ENCODE measurements at places on chromosomes 4 and X.

DNA sequence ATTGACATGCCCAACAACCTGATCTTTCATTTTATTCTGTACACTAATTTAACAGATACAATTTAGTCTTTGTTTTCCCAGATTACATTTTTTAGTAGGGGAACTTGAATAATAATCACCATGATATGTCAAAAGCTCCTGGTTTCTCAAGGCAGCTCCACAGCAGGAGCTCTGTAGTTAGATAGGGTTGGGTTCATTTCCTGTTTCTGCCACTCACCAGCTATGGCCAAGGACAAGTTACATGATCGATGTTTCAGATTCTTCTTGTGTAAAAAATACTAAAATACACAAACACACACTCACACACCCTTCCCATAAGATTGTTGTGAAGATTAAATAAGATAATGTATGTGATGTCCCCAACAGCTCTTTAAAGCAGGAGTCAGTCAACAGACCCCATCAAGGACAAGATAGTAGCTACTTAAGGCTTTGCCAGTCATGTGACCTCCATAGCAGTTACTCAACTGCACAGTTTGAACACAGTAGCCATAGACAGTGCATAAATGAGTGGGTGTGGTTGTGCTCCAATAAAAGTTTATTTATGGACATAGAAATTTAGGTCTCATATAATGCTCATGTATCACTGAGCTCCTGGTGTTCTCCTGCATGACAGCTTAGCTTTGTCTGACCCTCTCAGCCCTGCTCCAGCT is 18.4 kb downstream of the GUCY1A1 start:
- DNase-seq, result no peak

GRCh38 chr4:174317531-174317930 is 33.8 kb downstream of the CEP44 start:
- no peak for DNase-seq

GRCh38 chr4:76108467-76109181 is 34.1 kb downstream of the ART3 start:
- DNase-seq, result peak; percentile 6

DNA sequence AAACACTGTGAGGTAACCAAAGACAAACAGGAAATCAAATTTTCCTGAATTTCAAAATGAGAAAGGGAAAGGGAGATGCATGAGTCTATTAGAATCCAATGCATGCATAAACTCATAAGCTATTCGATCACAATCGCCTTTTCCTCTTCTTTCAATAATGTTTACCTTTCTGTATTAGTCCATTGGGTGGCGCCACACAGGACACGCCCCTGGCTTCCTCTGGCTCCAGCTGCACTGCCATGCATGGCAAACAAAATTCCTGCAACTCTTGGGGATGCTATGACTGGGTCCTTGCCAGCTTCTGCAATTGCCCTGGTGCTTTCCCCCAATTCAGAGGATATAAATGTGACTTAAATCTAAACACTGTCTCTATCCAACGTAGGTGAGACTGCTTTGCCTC is 424.5 kb upstream of the PCDH7 start:
- DNase-seq, result no peak

GRCh38 chrX:51955200-51955599 is 61.8 kb downstream of the MAGED1 start:
- DNase-seq, result no peak

- no peak for DNase-seq
Measured at GRCh38 chr4:26360864-26361263, 40.0 kb downstream of the RBPJ start.

DNA sequence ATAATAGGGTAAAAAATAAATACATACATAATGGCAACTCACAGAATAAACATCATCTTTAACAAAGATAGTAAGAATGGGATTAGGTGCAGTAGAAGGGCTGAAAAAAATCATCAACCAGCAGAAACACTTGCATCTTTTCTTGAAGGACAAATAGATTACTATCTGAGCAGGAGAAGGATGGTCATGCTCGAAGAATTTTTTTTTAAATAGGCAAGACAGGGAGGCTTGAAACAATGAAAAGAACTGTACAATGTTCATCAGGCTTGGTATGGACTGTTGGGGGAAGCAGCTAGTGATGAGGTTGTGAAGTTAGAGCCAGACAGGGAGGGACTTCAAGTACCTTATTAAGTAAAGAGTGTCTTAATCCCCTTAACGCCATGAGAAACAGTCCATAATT is 167.4 kb upstream of the LDB2 start:
- no peak for DNase-seq

DNA sequence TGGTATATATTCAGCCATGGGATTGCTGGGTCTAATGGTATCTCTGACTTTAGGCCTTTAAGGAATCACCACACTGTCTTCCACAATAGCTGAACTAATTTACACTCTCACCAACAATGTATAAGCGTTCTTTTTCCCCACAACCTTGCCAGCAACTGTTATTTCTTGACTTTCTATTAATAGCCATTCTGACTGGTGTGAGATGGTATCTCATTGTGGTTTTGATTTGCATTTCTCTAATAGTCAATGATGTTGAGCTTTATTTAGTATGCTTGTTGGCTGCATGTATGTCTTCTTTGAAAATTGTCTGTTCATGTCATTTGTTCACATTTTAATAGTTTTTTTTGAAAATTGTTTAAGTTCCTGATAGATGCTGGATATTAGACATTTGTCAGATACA is 235.2 kb downstream of the HEPH start:
- no peak for DNase-seq

DNA sequence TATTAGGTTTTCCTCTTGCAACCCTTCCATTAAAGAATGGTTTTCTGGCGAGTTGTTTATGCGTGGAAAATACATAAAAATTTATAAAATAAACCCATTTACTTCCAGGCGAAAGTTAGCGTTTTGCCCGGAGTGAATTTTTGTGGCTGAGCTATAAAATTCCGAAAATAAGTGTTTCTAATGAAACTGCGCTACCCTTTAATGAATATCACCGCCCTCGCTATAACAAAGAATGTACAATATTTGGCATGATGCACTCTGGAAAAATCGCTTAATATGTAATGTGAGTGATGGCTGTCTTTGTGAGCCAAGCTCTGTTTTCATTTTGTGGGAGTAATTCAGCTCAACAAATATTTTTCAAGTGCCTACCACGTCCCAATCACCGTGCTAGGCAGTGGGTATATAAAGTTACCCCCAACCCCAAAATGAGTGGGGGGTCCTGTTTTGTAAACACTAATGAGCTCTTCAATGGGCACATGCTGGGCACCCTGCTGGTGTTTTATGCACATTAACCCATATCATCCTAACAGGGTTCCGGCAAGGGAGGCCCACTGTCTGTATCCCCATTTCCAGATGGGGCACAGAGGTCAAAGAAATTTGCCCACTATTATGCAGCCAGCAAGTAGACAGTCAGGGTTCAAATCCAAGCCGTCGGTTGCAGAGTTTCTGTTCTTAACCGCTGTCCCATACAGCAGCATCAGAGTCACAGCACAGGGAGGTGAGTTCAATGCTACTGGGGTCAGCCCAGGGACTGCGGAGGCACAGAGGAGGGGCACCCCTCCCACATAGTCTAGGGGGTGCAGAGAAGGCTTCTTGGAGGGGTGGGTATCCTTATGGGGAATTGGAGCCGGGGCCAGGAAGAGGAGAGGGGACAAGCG is 65.7 kb upstream of the STX18 start:
- no peak for DNase-seq

GRCh38 chr4:165631208-165631894 is 241.7 kb upstream of the TLL1 start:
- DNase-seq, result no peak

DNA sequence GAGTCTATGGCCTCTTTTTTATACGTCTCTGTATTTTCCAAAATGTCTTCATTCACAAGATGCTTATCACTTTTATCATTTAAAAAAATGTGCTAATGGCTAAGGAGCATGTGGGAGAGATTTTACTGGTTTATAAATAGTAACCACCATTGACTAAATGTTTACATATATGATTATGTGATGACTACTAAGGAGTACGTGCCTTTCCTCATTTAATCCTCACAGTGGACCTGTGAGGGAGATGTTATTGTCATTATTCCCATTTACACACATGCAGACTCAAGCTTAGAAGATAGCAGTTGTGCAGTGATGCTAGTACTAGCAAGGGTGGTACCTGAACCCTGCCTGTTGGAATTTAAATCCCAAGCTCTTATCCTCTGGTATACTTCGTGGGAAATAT is 2.4 kb downstream of the SRD5A3 start:
- no peak for DNase-seq

- no peak for DNase-seq
Measured at GRCh38 chrX:73525928-73526690, 36.9 kb upstream of the CHIC1 start.

DNA sequence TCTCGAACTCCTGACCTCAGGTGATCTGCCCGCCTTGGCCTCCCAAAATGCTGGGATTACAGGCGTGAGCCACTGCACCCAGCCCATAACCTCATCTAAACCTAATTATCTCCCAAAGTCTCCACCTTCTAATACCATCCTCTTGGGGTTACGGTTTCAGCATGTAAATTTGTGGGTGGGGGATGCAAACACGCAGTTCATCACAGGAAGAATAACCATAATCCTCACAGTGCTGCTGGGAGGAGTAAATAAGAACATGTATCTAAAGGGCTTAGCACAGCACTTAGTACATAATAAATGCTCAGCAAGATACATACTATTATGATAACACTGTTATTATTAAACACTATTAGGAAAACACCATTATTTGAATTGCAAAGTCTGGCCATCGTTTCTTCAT is 116.4 kb downstream of the CORIN start:
- no peak for DNase-seq

DNA sequence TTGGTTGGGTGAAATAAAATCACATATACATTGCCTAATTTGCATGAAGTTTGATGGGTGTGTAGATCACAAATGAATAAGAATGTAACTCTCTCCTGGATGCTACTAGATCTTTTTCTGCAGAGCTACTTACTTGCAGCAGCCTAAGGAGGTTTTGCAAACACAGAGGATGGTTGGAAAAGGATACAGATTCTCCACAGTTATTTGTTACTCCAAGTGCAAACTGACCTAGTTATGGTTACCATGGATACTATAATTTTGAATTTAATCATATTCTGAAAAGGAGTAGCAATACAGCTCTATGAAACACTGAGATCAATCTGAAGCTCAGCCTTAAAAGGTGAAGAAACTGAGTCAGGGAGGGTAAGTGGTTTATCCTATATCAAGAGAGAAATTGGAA is 9.1 kb upstream of the ARHGEF38 start:
- no peak for DNase-seq
